ENCODE measurements at places on chromosomes 3 and 15. TPM values are rescaled to one million over a fixed set of nuclear protein-coding genes. Genes with fewer than 3 reads are reported as not detected.
A peak's percentile ranks its signal among the peaks of the same experiment; 100 is the strongest.

Gene NLGN1
- total RNA-seq = 3.3 TPM

Gene STAC
- total RNA-seq = 25.3 TPM

DNA sequence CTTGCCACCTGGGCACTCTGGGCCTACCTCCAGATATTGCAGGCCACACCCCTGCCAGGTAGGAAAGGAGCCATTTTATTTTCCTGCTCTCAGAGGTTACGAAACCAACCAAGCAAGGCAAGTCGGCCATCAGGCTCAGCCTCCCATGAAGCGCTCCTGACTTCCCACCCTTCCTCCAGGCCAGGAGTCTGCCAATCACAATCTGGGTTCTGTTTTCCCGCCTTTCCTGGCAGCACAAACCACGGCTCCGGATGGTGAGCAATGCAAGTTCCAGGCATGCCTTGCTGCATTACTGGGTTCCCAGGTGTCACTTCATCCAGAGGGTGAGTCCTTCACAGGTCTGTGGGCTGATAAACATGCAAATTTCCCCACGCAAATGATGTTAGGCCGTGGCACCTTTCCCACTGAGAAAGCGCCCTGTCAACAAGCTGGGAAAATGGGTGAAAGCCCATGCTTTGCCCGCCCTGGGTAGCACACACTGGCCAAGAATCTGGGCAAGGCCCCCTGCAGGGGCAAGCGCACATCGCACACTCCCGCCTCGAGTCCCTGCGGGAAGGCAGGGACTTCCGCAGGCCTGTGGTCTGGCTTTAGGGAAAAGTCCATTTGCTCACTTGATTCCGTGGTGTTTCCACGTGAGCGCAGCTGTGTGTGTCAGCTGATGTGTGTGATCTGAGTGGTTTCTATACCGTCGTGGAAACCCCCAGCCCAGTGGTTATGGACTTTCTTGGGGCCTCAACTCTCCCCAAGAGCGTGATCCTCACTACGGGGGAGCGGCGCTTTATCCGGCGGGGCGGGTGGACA is 61.6 kb upstream of the RYK start:
- no peak overlapping the region for H3K4me3 ChIP-seq
- DNase-seq = peak; percentile 83
- peaks cover 73% of the 10 kb centered on the region for H3K4me1 ChIP-seq

DNA sequence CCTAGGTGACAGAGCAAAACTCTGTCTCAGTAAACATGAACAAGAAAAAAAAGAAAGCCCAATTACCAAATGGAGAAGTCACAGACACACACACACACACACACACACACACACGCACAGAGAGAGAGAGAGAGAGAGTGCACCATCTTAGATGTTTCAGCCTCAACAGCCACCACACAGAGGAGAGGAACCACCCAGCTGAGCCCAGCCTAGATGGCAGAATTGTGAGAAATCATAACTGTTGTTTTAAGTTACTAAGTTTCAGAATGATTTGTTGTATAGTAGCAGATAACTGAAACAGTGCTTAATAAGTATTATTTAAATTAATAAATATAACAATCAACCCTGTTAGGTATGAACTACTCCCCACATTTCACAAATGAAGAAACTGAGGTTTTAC is 321.2 kb downstream of the ZNF621 start:
- no peaks in the 10 kb centered on the region for H3K27me3 ChIP-seq
- no peak overlapping the region for H3K4me3 ChIP-seq
- H3K36me3 ChIP-seq = no peaks in the 10 kb centered on the region
- no peaks in the 10 kb centered on the region for H3K4me1 ChIP-seq

GRCh38 chr15:97114900-97115760 is 784.6 kb downstream of the NR2F2 start:
- no peak for DNase-seq
- H3K27me3 ChIP-seq = no peaks in the 10 kb centered on the region
- H3K4me3 ChIP-seq = no peak overlapping the region
- no peak overlapping the region for H3K27ac ChIP-seq
- no peaks in the 10 kb centered on the region for H3K4me1 ChIP-seq

Gene CPA3
- 53.1 TPM for total RNA-seq

Gene SI
- total RNA-seq = not detected

Gene PRSS50
- 0.20 TPM for total RNA-seq

DNA sequence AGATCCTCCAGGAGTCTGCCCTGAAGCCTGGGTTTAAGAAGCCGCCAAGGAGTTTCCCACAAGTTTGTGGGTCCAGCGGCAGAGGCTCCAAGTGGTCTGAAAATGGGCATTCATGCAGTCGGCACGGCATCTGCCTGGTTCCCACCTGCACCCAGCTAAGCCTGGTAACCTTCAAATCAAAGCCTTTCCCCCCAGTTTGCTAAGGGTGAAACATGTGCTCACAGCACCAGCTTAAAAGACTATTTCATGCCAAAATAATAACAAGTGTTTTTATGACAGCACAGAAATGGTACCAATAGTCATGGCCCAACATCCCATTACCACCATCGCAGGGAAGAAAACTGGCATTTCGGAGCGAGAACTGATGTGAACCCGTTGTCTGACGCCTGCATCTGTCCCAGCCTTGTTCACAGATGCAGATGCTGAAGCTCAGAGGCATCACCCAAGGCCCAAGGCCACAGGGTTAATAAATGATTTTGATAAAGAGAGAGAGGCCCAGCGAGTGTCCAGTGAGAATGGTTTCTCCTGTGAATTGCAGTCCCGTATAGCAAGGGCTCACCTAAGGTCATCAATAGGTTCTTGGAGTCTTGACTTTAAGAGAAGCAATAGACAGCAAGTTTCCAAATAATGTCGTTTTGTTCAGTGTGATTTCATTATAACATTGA is 188.0 kb upstream of the TPM1 start:
- no peaks in the 10 kb centered on the region for H3K36me3 ChIP-seq
- H3K4me3 ChIP-seq = no peak overlapping the region
- no peak for DNase-seq
- no peaks in the 10 kb centered on the region for H3K4me1 ChIP-seq
- no peaks in the 10 kb centered on the region for H3K27me3 ChIP-seq

DNA sequence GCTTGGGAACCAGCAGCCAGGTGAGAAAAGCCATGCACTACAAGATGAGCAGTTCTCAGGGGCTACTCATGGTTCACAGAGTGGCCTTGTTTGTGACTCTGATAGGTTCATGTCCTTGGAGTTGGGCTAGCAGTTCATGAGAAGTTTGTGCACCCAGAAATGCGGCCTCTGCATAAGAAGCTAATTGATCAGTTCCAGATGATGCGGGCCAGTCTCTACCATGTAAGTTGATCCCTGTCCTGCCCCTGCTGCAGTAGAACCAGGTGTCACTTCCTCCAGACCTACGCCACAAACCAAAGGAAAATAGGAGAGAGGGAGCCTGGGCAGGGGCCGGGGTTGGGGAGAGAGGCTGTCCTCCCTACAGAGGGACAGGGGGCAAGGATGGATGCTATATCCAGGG is 27.2 kb upstream of the MANF start:
- no peak overlapping the region for H3K4me3 ChIP-seq
- no peaks in the 10 kb centered on the region for H3K27me3 ChIP-seq
- H3K4me1 ChIP-seq = no peaks in the 10 kb centered on the region
- H3K36me3 ChIP-seq = no peaks in the 10 kb centered on the region
- DNase-seq = no peak
- no peak overlapping the region for H3K27ac ChIP-seq

Gene C3orf20
- total RNA-seq = 0.14 TPM

Gene SNX4
- 41.4 TPM for total RNA-seq

DNA sequence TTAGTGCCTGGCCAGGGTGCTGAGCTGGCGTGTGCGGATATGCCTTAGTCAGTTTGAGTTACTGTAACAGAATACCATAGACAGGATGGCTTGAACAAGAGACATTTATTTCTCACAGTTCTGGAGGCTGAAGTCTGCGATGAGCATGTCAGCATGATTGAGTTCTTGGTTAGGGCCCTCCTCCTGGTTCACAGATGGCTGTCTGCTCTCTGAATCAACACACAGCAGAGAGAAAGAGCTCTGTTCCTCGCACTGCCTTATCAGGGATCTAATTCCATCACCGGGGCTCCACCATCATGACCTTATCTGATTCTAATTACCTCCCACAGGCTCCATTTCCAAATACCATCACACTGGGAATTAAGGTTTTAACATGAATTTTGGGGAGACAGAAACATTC is 386.6 kb upstream of the DPH6 start:
- no peak for DNase-seq
- H3K4me3 ChIP-seq = no peak overlapping the region
- H3K27ac ChIP-seq = no peak overlapping the region
- H3K27me3 ChIP-seq = no peaks in the 10 kb centered on the region
- H3K36me3 ChIP-seq = no peaks in the 10 kb centered on the region
- no peaks in the 10 kb centered on the region for H3K4me1 ChIP-seq

GRCh38 chr15:77546050-77546501 is 86.6 kb downstream of the LINGO1 start:
- H3K27me3 ChIP-seq = no peaks in the 10 kb centered on the region
- no peaks in the 10 kb centered on the region for H3K36me3 ChIP-seq
- peaks cover 16% of the 10 kb centered on the region for H3K4me1 ChIP-seq
- no peak overlapping the region for H3K27ac ChIP-seq

- peaks cover 8% of the 10 kb centered on the region for H3K4me1 ChIP-seq
- no peak overlapping the region for H3K4me3 ChIP-seq
- H3K27ac ChIP-seq = no peak overlapping the region
- no peaks in the 10 kb centered on the region for H3K36me3 ChIP-seq
These were observed 48.6 kb upstream of the C15orf39 start for GRCh38 chr15:75153087-75153486.

DNA sequence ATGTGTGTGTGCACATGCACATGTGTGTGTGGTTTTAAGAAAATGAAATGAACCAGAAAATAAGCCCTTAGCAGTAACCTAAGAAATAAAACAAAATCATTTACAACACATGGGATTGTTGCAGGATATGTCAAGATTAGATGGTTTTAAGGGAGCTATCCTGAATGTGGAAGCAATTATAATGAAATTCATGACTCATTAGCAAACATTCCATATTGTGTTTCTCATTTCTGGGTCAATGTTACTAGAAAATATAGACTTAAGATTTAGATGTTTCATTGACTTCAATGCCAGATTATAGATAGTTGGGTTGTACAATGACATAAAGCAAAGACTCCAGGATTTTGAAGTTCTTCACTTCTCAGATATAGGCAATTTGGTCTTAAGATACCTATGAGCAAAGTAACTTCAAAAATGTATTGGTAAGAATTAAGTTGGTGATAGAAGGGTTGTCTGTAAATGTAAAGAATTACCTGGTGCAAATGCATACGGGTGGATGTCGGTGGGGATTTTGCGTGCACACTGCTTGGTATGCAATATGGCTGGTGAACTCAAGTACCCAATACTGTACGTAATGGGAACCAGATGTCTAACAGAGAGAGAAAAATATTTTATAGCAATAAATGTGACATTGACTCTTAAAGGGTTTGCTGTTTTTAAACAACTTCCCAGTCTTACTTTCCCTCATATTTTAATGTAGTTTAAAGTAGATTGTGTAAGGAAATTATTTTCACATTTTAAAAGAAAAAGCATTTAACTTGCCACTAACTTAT is 53.9 kb upstream of the NR2F2 start:
- no peak overlapping the region for H3K27ac ChIP-seq
- no peaks in the 10 kb centered on the region for H3K4me1 ChIP-seq

Gene GOLGA8R
- 5.3 TPM for total RNA-seq

Gene FSIP1
- total RNA-seq = 0.96 TPM

- no peaks in the 10 kb centered on the region for H3K27me3 ChIP-seq
- DNase-seq = no peak
- no peaks in the 10 kb centered on the region for H3K4me1 ChIP-seq
- H3K27ac ChIP-seq = no peak overlapping the region
These were observed 969.4 kb downstream of the ROBO1 start for GRCh38 chr3:78798266-78798832.

GRCh38 chr3:183317886-183318865 is 65.1 kb downstream of the B3GNT5 start:
- H3K4me1 ChIP-seq = no peaks in the 10 kb centered on the region
- H3K4me3 ChIP-seq = no peak overlapping the region
- no peak overlapping the region for H3K27ac ChIP-seq
- H3K36me3 ChIP-seq = no peaks in the 10 kb centered on the region

DNA sequence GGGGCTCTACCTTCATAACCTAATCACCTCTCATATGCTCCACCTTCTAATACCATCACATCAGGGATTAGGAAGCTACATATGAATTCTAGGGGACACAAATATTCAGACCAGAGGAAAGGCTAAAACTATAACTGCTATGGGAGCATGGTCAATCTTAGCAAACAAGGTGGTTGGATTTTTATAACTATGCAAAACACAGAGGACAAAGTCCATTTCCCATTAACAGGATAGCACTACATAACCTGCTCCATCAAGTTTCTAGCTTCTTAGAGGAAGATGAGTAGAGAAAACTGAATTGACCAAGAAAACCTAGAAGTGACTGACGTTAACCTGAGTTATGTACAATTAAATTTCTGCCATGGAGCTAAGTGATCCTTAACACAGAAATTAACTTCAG is 398.6 kb downstream of the TBL1XR1 start:
- no peaks in the 10 kb centered on the region for H3K4me1 ChIP-seq
- no peak overlapping the region for H3K4me3 ChIP-seq
- H3K27me3 ChIP-seq = no peaks in the 10 kb centered on the region
- no peaks in the 10 kb centered on the region for H3K36me3 ChIP-seq

Gene ZDHHC23
- total RNA-seq = 15.0 TPM

DNA sequence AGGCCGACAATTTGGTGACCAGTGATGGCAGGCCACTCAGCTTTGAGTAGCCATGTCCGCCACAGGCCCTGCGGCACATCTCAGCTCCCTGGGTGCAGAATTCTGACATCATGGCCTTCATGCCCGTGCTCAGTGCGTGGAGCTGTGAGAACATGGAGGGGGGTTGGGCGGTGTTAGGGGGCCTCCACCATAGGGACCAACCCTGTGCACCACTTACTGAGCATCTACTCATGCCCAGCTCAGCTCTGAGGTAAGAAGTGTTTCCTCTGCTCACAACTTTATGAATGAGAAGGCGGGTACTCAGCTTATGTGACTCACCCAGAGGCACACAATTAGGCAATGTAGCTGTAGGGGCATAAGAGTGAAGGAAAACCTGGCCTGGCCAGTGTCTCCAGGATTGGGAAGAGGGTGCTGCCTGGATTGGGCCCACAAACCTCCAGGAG is 10.5 kb downstream of the ACOX2 start:
- H3K36me3 ChIP-seq = no peaks in the 10 kb centered on the region
- DNase-seq = no peak
- H3K27me3 ChIP-seq = no peaks in the 10 kb centered on the region
- H3K27ac ChIP-seq = no peak overlapping the region
- H3K4me3 ChIP-seq = no peak overlapping the region

Gene CELSR3
- 1.2 TPM for total RNA-seq

GRCh38 chr15:68983961-68984481 is 30.5 kb upstream of the NOX5 start:
- H3K27me3 ChIP-seq = no peaks in the 10 kb centered on the region
- no peak overlapping the region for H3K4me3 ChIP-seq
- H3K36me3 ChIP-seq = no peaks in the 10 kb centered on the region

- no peak overlapping the region for H3K4me3 ChIP-seq
- H3K36me3 ChIP-seq = no peaks in the 10 kb centered on the region
- no peaks in the 10 kb centered on the region for H3K27me3 ChIP-seq
- H3K4me1 ChIP-seq = no peaks in the 10 kb centered on the region
- no peak for DNase-seq
- no peak overlapping the region for H3K27ac ChIP-seq
These were observed 103.0 kb upstream of the HES1 start for GRCh38 chr3:194032828-194033435.

Gene CEP19
- total RNA-seq = 1.6 TPM
